EH (cell line): ENCODE measurements at places on chromosomes 2 and 18.

DNA sequence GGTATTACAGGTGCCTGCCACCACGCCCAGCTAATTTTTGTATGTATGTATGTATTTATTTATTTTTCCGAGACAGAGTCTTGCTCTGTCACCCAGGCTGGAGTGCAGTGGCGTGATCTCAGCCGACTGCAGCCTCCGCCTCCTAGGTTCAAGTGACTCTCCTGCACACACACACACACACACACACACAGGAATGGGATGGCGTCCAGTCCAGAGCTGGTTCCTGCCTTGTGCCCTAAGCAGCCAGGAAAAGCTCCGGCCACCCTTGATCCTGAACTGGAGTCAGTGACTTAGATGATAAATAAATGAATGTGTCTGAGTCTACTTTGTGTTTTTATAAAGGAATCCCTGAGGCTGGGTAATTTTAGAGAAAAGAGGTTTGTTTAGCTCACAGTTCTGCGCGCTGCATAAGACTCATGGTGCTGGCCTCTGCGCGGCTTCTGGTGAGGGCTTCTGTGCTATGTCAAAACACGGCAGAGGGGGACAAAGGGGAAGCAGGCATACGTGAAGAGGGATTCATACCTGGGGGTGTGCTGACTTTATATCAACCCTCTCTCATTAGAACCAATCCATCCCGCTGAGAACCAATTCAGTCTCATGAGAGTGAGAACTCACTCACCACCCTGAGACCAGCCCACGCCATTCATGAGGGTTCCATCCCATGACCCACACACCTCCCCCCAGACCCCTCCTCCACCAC, 59.7 kb upstream of the PHLPP1 start:
- no peak for DNase-seq

DNA sequence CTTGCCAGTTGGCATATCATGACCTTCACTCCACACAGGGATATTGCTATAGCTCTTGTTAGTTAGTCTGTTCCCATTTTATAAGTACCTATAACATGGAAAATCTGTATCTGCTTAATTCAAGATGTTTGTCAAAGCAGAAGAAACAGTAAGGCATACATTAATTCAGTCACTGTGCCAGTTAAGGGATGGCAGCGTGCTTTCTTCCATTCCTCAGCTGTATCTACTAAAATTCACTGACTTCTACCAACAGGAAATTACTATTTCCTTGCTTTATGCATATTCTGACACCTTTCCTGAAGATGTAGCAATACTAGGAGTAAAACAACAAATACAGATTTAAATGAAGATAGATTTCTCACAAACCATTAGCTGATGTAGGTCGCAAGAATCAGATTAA, 59.9 kb downstream of the RNF152 start:
- DNase-seq: no peak

GRCh38 chr18:62183578-62184195, 3.2 kb downstream of the PIGN start:
- DNase-seq: peak; percentile 59

GRCh38 chr2:53114582-53114981, 653.0 kb upstream of the CHAC2 start:
- no peak for DNase-seq

DNA sequence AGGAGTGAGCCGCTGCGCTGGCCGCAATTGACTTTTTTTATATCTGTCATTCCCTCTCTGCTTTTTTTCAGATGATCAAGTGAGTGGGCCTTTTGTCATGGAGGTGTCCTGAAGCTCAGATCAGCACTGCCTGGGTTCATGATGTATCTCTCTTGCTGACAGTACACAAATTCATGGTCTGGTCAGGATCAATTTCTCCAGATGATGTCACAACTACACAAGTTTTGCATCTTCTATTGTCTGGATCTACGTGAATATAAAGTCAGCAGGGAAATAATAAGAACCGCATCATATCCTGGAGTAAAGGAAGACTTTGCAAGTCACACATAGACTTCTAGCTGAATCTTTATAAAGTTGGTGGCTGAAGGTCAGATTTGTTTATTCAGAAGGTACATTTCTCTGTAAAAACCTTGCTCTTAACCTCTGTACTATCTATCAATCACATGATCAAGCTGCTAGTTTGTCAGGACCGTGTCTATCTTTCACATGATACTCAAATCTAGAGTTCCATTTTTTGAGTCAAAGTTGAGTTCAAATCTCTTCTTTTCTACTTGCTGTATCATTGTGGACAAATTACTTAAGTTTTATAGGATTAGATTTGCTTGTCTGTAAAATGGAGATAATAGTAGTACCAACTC, 13.1 kb upstream of the CD28 start:
- DNase-seq: no peak

- peak; percentile 82 for DNase-seq
Observed at GRCh38 chr2:53969285-53969967, 1.4 kb downstream of the PSME4 start.

DNA sequence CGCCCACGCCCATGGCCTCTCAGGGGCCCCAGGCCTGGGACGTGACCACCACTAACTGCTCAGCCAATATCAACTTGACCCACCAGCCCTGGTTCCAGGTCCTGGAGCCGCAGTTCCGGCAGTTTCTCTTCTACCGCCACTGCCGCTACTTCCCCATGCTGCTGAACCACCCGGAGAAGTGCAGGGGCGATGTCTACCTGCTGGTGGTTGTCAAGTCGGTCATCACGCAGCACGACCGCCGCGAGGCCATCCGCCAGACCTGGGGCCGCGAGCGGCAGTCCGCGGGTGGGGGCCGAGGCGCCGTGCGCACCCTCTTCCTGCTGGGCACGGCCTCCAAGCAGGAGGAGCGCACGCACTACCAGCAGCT, 2.4 kb downstream of the B3GNT7 start:
- DNase-seq: no peak

GRCh38 chr2:7639476-7639875, 722.3 kb downstream of the RNF144A start:
- DNase-seq: no peak

DNA sequence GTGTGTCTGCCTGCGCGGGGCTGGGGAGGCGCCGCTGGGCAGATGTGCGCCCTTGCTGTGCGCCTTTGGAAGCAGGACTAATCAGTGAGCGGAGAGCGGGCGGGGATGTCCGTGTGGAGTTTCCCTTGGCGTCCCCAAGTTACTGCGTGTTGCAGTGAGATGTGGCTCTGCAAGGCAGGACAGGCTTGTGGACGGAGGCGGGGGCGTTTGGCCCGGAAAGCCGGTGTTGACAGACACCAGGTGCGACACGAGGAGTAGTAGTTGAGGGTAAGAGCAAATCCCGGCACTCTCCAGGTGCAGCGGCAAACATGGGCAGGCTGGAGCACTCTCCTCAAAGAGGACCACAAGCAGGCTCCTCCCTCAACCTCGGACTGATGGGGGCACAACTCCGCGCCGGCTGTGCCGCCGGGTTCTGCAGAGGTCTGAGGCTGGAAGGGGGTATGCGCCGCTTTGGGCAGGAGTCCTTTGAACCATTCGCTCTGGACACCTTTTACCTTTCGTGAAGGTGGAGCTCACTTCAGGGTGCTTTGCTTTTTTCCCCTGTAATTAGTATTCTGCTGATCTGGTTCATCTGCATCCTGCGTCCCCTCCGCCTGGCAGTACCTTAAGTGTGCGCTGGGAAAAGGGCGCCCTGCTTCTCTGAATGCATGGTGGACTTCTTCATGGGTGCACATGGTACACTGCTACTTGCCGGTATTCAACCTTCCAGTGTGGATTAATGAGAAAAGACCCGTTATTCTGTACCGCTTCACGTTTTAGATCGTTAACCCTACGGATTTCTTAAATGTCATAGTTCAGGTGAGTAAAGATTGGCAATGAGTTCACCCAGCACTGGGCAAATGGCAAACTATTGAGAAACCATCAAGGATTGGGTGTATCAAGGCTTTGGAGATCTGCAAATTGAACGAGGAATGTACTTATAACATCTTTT, 608 bp downstream of the CDH7 start:
- DNase-seq: no peak

- DNase-seq: peak; percentile 5
Observed at GRCh38 chr2:29894822-29895614, 26.4 kb downstream of the ALK start.

DNA sequence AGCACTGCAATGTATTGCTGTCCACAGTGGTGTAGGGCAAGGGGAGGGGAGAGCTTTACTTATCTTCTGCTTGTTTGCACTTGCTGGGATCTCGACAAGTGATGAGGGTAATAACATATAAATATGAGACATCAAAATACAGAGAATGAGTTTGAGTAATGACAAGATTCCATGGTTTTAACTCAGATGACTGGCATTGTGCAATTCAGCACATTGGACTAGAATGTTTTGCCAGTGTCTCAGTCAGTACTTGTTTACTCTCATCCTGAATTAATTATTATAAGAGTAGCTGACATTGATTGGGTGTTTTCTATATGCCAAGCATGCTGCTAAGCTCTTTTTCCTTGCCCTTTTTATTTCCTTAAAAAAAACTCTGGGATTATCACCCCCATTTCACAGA, 306.7 kb upstream of the MMADHC start:
- no peak for DNase-seq

DNA sequence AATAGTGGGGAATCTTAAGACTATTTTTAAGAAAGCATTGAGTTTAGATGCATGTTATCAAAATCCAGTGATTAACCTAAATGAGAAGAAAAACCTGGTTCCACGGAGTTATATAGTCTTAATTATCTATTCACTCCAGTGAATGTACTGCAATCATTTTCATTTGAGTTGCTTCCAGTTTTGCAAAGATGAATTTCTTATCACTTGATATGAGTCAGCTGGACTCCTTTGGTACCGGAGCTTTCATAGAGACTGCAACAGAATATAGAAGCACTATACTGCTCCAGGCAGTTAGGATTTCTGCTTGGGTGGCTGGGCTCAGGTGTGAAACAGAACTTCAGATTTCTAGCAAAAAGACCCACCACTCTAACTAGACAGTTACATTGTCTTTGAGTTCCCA, 92.2 kb upstream of the NFU1 start:
- DNase-seq: no peak

- peak; percentile 30 for DNase-seq
Observed at GRCh38 chr2:69097891-69098655, 85.1 kb downstream of the ANTXR1 start.

DNA sequence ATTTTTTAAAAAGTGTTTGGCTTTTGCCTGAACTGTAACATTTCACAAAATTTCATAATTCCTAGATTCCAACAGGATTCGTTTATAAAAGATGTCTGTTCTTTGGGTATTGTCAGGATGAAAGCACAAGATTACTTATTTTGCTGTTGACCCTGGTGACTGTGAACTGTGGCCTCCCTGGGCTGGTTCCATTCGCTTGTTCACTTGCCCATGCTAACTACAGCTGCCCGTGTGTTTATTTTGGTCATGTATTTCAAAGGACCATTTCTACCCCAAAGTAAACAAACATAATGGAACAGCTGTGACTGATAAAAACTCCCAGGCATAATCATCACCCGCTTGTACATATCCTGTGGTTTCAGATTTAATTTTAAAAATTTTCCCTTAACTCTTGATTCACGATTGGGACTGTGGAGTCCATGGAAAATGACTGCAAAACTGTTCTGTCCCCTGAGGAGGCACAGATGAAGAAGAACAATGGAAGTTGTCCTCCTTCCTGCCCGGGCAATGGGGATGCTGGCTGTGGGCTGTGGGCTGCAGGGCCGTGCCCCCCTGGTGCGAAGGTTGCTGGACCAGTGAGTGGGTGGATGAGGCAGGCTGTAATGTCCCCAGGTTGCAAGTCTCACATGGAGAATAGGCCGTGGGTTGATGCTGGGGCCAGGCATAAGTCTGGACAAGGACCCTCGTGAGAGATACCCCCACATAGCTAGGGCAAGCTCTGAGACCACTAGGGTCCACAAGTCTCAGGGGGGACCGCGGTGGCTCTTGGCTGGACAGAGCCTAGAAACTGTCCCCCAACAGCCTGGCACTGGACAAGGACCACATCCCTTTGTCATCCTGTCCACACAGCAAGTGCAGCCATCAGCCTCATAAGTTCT, 28.9 kb upstream of the HDAC4 start:
- DNase-seq: peak; percentile 17

DNA sequence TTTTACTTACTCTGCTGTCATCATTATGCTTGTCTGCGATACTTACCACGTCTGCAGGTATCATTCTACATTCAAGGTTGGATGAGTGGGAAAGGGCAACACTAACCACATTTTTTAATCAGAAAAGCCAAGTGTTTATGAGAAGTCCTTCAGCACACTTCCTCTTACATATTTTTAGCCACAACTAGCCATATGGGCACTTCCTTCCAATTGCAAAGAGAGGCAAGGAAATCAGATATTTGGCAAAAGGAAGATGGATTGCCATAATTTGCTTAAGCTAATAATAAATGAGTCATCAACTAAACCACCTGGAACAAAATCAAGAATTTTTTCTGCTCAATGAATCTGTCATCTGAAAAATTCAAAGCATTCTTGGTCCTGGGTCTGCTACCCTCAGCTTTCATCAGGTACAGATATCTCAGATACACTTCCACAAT, 16.7 kb upstream of the MRO start:
- peak; percentile 38 for DNase-seq

- no peak for DNase-seq
Observed at GRCh38 chr18:45253973-45254708, 361.1 kb upstream of the SLC14A2 start.

- DNase-seq: no peak
Observed at GRCh38 chr2:38099099-38100028, 23.4 kb upstream of the CYP1B1 start.

DNA sequence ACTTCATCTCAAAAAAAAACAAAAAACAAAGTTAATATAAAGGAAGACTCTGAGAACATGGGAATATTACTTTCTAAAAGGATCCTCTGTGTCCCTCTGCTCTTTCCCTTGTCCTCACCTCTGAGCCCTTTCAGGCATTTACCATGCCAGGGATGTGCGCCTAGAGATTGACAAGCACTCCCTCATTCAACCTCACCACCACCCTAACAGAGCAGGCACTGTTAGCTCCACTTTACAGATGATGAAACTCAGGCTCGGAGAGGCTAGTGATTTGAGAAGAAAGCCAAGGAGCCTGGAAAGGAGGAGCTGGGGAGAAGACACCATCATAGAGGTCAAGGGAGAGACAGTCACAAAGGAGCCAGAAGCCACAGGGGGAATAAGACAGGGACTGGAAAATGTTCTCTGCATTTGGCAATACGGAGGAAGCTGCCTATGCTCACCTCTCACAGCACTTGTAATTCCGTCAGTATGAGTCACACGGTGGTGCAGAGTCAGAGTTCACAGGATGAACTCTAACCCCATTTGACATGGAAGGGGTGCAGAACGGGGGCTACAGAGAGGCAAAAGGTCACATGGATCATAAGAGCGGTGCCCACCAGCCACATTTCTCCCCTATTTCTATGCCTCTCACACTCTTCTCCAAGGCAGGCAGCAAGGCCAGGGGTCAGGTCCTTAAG, 101.8 kb upstream of the NFU1 start:
- peak; percentile 25 for DNase-seq

GRCh38 chr2:210816769-210817168, 260.4 kb downstream of the CPS1 start:
- no peak for DNase-seq
